Right atrium auricular region (tissue), 2 donors: ENCODE measurements at places on chromosomes 5 and 9. TPM values are rescaled to one million over a fixed set of nuclear protein-coding genes. Genes with fewer than 3 reads are reported as not detected.

PAPPA gene
- total RNA-seq = 1.8 TPM

GRCh38 chr5:55350754-55351153, 43.0 kb downstream of the MTREX start:
- H3K4me3 ChIP-seq = no peak overlapping the region
- no peak overlapping the region for H3K27ac ChIP-seq
- H3K27me3 ChIP-seq = no peaks in the 10 kb centered on the region
- no peak for DNase-seq
- H3K36me3 ChIP-seq = peaks cover 78% of the 10 kb centered on the region

- H3K27ac ChIP-seq = no peak overlapping the region
- no peaks in the 10 kb centered on the region for H3K27me3 ChIP-seq
- no peak overlapping the region for H3K4me3 ChIP-seq
- H3K36me3 ChIP-seq = no peaks in the 10 kb centered on the region
- H3K4me1 ChIP-seq = no peaks in the 10 kb centered on the region
Observed at GRCh38 chr9:79670269-79670961, 98.7 kb downstream of the TLE4 start.

DNA sequence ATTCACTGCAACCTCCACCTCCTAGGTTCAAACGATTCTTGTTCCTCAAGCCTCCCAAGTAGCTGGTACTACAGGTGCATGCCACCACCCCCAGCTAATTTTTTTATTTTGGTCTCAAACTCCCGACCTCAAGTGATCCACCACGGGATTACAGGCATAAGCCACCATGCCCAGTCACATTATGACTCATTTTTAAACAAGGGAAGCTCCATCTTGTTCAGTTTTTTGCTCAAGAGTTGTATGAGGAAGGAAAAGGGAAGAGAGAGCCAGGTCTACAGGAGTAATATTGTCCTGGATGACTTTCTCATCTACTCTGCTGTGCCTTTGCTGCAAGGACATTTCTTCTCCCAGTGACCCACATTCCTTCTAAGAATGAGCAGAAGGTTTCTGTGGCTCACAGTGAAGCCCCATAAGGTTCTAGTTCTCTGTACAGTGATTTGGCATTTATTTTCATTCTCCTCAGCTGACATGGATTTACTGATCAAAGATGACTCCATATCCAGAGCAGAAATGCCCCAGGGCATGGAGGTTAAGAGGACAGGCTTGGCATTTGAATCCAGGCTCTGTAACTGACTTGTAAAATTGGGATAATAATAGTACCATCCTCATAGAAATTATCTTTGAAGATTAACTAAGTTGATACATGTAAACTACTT, 153.5 kb downstream of the CDH6 start:
- H3K4me1 ChIP-seq = no peaks in the 10 kb centered on the region
- no peak overlapping the region for H3K4me3 ChIP-seq
- no peaks in the 10 kb centered on the region for H3K27me3 ChIP-seq
- DNase-seq = no peak
- no peaks in the 10 kb centered on the region for H3K36me3 ChIP-seq

- H3K36me3 ChIP-seq = no peaks in the 10 kb centered on the region
- no peak overlapping the region for H3K27ac ChIP-seq
- no peak overlapping the region for H3K4me3 ChIP-seq
- DNase-seq = no peak
- no peaks in the 10 kb centered on the region for H3K4me1 ChIP-seq
Observed at GRCh38 chr5:10984021-10984715, 223.1 kb upstream of the DAP start.

GRCh38 chr9:109455861-109456260, 42.2 kb downstream of the PTPN3 start:
- H3K36me3 ChIP-seq = no peaks in the 10 kb centered on the region
- DNase-seq = no peak
- H3K4me3 ChIP-seq = no peak overlapping the region
- no peaks in the 10 kb centered on the region for H3K27me3 ChIP-seq
- H3K27ac ChIP-seq = no peak overlapping the region
- H3K4me1 ChIP-seq = no peaks in the 10 kb centered on the region
